ENCODE measurements at places on chromosomes 5 and 9.

GRCh38 chr5:169474226-169474625 lies 109.3 kb upstream of the SPDL1 start:
- DNase-seq, result no peak

DNA sequence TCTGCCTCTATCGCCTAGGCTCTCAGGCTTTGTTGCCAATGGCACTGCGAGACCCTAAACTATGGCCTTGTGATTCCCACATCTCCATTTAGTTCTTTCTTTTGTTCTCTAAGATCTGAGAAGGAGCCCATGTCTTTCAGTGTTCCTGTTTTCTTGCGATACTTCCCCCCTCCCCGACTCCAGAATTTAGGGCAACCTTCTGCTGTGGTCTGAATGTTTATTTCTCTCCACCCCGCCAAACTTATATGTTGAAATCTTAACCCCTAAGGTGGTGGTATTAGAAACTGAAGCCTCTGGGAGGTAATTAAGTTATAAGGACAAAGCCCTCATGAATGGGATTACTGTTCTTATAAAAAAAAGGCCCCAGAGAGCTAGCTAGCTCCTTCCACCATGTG lies 6.4 kb downstream of the TMC1 start:
- DNase-seq, result no peak

GRCh38 chr9:37938121-37938891 lies 34.4 kb upstream of the SLC25A51 start:
- no peak for DNase-seq

- no peak for DNase-seq
Observed at GRCh38 chr5:84059672-84060071, 325.0 kb downstream of the EDIL3 start.

GRCh38 chr9:91677331-91677730 lies 253.7 kb upstream of the NFIL3 start:
- DNase-seq, result no peak

All from activated T-helper 1 cell treated with anti-CD3 and anti-CD28 coated beads, Interleukin-2, amount 50 U/mL, for 16 hours (primary cell).